HCT116 (cell line): ENCODE measurements at places on chromosomes 1 and 21. TPM values are rescaled to one million over a fixed set of nuclear protein-coding genes. Genes with fewer than 3 reads are reported as not detected.

DNA sequence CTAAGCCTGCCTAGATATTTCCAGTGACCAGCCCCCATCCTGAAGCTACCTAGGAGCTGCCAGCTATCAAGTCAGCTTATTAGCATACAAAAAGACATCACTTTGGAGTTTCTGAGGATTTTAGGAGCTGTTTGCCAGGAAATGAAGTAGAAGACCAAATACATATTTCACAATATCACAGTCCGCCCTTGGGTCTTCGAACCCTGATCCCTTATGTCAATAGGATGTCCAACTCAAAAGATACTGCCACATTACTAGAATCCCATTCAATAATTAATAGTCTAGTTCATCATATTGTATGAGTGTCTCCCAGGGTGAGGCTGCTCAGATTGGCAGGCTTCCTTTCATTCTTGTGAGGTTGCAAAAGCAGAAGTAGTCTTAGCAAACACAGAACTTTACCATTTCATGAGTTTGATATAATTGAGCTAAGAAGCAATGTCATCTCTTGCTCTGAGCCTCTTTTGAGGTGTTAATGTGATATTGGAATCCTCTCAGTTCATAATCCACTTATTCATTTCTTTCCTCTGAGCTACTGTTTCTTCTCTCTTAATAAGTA, 13.6 kb downstream of the IPO9 start:
- no peak for DNase-seq

GRCh38 chr1:240808381-240808780, 196.4 kb upstream of the GREM2 start:
- no peak for DNase-seq

DNA sequence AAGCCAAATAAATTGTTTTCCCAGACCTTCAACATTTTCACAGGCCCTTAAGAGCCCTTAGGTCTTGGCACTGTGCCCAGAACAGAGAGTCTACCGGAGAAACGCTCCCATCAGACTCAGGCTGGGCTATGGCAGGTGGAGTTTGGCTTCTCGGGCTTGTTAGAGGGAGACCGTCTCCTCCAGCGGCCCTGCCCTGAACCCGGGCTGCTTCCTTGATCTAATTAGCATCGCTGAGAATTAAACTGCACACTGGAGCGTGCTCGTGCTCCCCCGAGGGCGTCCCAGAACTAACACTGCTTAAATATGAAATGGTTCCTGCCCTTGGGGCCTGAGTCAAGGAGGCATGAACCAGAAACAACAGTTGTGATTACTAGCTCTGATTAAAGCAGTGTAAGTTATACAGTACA, 634.4 kb downstream of the MATN1 start:
- no peak for DNase-seq

DNA sequence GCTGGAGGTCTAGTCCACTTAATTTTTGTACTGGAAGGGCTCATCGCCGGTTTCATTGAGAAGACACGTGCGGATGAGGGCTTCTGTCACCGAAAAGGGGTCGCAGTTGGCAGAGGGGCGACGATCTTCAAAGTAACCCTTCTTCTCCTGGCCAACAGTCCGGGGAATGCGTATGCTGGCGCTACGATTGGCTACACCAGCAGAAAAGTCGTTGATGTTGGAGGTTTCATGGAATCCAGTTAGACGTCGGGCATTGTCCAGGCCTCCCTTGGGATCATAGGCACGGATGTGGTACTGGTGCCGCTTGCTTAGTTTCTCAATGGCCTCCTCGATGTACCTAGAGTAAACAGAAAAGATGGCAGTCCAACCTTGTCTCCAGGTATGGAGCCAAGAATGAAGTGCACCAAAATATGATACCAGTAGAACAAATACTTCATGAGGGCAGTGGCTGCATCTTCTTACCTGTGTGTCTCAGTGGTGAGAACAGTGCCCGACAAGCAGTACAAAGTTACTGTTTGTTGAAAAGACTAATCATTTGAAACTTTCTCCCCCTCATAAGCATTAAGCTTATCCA, 7.1 kb downstream of the GLUL start:
- DNase-seq = no peak

DNA sequence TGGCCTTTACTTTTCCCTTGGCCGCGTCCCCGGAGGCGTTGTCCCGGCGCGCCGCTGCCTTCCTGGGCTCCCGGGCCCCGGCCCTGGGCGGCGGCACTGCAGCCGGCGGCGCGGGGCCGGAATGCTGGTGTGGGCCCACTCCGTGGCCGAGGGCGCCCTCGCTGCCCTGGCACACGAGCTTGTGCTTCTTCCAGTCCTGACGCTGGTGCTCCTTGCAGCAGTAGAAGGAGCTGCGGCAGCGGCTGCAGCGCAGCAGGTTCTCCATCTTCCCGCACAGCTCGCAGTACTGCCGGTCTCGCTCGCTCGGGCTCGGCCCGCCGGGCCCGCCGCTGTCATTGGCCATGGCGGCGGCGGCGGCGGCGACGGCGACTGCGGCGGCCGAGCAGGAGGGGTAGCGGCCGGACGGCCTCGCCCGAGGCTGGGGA, 529 bp downstream of the EGLN1 start:
- no peak for DNase-seq

DNA sequence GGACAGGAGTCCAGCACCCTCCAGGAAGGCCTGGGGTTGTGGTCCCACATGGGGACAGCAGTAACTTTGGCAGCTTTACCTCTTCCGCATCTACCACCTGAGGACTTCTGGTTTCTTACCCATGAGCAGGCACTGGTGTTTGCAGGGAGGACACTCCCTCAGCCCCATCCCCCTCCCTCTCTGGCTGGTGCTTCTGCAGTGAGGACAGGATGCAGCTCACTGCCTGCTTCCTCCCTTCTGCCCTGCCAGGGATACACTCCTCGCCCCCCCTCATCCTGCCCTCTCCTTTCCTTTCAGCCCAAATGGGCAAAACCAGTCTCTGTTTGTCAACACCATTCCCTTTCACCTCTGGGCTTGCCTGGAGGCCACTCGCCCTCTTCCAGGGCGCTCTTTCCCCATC, 62.4 kb downstream of the KIRREL1 start:
- DNase-seq = no peak

DNA sequence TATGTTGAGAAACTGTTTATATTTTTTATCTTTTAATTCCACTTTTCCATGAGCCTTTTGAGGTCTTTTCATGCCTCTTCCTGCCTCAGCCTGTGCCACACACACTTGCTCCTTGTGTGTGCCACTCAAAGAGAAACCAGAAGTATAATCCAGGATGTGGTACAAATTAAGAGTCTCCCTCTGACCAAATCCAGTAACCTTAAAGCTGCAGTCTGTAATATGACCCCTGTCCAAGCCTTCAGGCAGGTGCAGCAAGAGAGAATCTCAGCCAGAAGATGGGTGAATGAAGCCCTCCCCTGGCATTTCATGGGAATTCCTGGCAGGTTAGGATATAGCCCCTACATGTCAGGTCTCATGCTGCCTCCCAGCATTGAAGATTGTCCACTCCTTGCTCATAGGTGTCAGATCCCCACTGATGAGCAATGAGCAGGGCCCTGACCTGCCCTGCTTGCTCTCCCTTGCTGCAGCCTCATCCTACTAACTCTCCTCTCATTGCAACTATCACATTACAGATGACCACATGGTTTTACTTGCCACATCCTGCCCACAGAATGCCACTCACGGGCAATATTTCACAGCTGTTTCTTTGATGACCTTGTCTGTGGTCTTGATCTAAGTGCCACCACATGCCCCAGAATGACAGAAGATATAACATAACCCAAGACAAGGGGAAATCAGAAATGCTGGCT, 169.3 kb downstream of the SEC16B start:
- no peak for DNase-seq

DNA sequence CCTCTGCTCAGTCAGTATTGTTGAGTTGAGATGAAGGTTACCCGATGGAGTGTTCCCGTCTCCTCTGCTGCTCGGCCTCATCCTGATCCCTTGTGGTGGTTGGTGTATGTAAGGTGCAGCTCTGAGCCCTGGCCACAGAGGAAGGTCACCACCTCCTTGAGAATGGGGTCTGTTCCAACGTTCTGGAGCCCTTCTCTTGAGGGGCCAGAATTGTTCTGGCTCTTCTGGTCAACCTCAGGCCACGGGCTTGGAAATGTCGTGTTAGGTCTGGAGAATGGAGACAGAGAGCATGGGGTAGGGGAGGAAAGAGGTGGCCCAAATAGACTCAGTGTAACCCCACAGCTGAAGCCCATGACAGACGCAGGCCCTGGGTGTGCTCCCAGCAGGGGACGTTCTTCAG, 62.3 kb upstream of the ETV3 start:
- DNase-seq = no peak

GRCh38 chr1:145757420-145757819, 38.1 kb downstream of the CD160 start:
- DNase-seq = no peak

DNA sequence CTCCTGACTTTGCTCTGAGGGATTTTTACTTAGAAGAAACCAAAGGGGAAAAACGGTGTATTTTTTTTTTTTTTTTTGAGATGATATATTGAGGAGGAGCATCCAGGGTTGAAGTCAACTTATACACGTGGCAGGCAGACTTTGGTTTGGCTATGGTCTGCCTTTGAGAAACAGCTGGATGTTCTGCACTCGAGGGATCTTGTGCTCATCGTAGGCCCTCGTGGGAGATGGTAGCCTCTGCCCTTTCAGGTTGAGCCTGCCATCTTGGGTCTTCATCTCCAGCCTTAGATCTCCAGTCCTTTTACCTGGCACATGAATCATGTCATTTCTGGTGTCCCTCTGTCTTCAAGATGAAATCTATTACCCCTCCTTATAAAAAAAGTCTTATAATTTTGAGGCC, 67.1 kb upstream of the UBE2U start:
- no peak for DNase-seq

DNA sequence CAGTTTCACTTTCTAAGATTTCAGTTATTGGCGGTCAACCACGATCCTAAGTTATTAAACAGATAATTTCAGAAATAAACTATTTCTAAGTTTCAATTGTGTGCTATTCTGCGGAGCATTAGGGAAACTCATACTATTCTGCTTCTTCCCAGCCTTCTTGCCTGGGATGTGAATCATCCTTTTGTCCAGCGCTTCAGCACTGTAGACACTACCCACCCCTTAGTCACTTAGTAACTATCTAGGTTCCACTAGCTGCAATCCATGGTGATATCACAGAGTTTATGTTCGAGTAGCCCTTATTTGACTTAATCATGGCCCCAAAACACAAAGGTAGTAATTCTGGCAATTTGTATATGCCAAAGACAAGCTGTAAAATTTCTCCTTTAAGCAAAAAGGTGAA, 279.9 kb upstream of the ADAMTS5 start:
- no peak for DNase-seq

GRCh38 chr21:34029743-34030528, 43.4 kb upstream of the MRPS6 start:
- DNase-seq = peak; percentile 84

DNA sequence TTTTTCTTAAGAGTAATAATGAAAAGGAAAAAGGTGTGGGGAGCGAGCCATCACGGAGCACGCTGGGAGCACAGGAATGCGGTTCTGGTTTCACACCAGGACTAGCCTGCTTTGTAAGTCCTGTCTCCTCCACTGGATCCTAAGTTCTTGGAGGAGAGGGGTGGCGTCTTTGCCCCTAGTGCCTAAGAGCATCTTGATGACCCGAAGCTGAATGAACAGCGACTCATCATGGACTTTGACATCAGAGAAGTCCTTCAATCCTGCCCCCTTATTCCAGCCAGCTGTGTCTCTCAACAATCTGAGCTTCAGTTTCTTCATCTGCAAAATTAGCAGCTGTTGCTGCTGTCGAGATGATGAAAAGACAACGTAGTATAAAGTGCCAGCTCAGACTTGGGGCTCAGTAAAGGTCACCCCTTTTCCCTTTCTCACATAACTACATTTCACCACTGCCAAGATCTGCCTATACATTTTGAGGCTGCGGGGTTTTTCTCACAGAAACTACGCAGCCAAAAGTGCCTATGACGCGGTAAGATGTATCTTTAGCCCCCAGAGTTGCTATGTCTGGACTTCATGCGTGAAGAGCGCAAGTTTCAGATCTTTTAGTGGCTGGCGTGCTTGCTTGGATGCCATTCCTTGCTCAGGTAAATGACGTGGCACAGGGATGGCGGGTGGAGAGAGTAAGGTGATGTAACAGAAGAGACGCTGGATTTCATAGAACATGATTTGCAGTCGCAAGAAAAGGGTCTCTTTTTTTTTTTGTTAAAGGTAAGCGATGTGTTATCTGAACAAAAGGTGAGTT, 4.9 kb upstream of the PRDM2 start:
- no peak for DNase-seq

- no peak for DNase-seq
Observed at GRCh38 chr21:33199100-33199464, 30.7 kb upstream of the IFNAR2 start.

DNA sequence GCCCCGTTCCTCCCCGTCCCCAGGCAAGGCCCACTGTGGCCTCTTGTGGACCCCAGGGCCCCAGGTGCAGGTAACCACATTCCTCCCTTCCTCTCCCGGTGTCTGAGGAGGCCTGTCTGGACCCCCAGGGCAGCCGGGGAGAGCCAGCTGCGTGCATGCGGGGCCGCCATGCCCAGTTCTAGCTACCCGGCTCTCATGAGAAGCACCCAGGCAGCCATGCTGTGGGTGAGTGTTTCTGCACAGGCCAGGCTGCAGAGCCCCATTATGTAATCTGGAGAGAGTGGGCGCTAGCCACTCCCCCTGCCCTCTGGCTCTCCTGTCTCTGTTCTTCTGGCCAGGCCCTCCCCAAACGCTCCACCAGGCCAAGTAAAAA, 18.4 kb upstream of the PLEKHG5 start:
- no peak for DNase-seq

GRCh38 chr1:199302554-199302953, 663.7 kb downstream of the PTPRC start:
- no peak for DNase-seq

GRCh38 chr1:223531742-223532341, 133.7 kb downstream of the CAPN8 start:
- peak; percentile 56 for DNase-seq

DNA sequence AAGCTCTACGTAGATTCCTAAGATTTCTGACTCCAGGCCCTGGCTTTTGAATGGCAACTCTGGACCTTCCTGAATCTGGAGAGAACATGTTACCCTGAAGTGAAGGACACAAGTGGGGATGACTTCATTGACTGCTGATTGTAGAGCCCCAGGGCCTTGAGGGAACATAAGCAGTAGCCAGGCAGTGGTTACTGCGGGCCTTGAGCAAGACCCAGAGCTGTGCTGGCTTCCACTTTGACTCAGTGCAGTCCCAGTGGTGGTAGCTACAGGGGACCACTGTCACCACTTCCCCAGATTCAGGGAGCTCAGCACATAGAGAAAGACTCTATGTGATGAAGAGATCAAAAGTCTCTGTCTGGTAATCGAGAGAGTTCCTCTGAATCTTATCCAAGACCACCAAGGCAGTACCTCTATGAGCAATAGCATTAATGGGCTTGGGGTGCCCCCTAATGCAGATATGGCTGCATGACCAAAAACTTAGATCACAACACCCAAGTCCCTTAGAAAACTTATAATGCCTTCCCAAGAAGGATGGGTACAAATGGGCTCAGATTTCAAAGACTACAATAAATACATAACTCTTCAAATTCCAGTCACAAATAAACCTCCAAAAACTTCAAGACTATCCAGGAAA, 1278.3 kb downstream of the AMY1C start:
- DNase-seq = no peak

- no peak for DNase-seq
Observed at GRCh38 chr1:244211559-244211944, 160.5 kb downstream of the ZBTB18 start.

The CASQ1 gene
- not detected for total RNA-seq

The GPR89A gene
- total RNA-seq = 19.5 TPM

The KRTAP13-2 gene
- total RNA-seq = not detected

The LGR6 gene
- 0.20 TPM for total RNA-seq

The FBXO44 gene
- total RNA-seq = 60.9 TPM

The CFAP107 gene
- not detected for total RNA-seq

The S100A4 gene
- 384 TPM for total RNA-seq

The ACTRT2 gene
- not detected for total RNA-seq

The RBM11 gene
- total RNA-seq = not detected

The MYOG gene
- total RNA-seq = not detected
